Liver (tissue), 10 donors: ENCODE measurements at places on chromosomes 12 and 14. TPM values are rescaled to one million over a fixed set of nuclear protein-coding genes. Genes with fewer than 3 reads are reported as not detected.

The JAG2 gene
- polyA plus RNA-seq: 0.24 TPM

The PTPRQ gene
- 0.02 TPM for polyA plus RNA-seq

The TOMM20L gene
- not detected for polyA plus RNA-seq

The PROX2 gene
- not detected for polyA plus RNA-seq

The CNTN1 gene
- polyA plus RNA-seq: 0.60 TPM

The RFX4 gene
- polyA plus RNA-seq: not detected

DNA sequence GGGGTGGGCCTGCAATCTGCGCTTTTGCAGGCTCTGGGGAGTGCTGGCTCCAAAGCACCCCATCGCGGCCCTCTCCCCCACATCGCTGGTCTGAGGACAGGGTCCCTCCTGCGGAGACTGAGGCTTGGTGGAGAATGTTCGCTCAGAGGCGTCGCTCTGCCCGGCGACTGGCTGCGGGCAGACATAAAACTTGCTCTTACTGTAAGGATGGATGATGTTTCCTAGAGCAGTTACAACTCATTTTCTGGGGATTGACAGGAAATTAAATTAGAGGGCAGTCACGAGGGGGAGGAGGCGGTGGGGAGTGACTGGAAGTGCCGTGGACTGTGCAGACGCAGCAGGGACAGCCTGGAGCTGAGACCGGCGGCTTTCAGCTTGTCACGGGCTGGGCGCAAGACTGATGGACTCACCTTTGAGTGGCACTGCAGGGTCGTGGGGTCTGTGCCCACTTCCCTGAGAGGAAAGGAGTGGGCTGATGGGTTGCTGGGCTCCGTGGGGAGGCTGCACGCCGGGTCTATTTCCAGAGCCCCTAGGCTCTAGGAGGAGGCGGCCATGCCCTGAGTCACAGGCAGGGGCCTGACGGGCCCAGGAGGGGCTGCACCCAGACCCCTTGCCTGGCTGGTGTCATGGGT is 32.8 kb downstream of the NOC4L start:
- H3K4me3 ChIP-seq: no peak overlapping the region
- H3K27me3 ChIP-seq: peaks cover 5% of the 10 kb centered on the region
- DNase-seq: no peak
- no peaks in the 10 kb centered on the region for H3K36me3 ChIP-seq
- H3K27ac ChIP-seq: no peak overlapping the region

DNA sequence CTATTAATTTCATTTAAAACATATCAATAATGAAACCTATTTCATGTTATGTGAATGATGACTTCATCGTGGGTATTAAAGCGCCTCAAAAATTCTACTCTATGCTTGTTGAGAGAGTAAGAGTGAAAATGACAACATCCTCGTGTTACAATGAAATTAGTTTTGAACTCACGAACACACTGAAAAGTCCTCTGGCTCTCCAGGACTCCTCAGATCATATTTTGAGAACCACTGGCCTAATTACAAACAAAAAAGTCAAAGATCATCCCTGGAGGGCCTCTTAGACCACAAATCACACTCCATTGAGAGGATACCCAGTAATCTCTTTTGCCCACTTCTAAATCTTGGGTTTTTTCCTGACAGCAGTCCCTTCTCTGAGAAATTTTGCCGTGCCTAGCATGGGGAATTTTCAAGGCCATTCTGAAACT is 19.1 kb downstream of the DAAM1 start:
- peaks cover 2% of the 10 kb centered on the region for H3K4me1 ChIP-seq
- DNase-seq: no peak
- H3K27me3 ChIP-seq: no peaks in the 10 kb centered on the region
- no peak overlapping the region for H3K27ac ChIP-seq

DNA sequence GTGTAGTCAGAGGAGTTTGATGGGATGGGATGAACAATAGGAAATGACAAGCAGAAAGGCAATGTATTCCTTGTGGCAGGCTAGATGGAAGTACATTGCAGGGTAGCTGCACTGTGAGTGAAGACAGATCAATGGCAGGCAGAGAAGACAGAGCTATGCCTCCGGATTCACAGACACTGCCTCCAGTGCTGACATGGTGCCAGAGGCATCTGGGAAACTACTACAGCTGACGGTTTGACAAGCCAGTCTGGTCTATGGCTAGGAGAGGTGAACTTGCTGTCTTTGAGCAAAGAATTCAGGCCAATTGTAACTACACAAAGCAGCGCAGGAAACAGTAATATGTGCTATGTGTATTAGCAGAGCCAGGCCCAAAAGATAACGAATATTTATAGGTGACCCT is 193.5 kb downstream of the DIO2 start:
- no peaks in the 10 kb centered on the region for H3K36me3 ChIP-seq

GRCh38 chr14:75626396-75626795 is 34.3 kb downstream of the ERG28 start:
- DNase-seq: no peak
- peak overlapping the region; percentile 78 for H3K27ac ChIP-seq
- H3K4me1 ChIP-seq: peaks cover 22% of the 10 kb centered on the region
- H3K27me3 ChIP-seq: no peaks in the 10 kb centered on the region
- H3K36me3 ChIP-seq: no peaks in the 10 kb centered on the region

GRCh38 chr12:112870267-112870980 is 36.3 kb upstream of the OAS1 start:
- no peak overlapping the region for H3K27ac ChIP-seq
- no peaks in the 10 kb centered on the region for H3K4me1 ChIP-seq
- H3K4me3 ChIP-seq: no peak overlapping the region
- H3K27me3 ChIP-seq: no peaks in the 10 kb centered on the region
- no peaks in the 10 kb centered on the region for H3K36me3 ChIP-seq

DNA sequence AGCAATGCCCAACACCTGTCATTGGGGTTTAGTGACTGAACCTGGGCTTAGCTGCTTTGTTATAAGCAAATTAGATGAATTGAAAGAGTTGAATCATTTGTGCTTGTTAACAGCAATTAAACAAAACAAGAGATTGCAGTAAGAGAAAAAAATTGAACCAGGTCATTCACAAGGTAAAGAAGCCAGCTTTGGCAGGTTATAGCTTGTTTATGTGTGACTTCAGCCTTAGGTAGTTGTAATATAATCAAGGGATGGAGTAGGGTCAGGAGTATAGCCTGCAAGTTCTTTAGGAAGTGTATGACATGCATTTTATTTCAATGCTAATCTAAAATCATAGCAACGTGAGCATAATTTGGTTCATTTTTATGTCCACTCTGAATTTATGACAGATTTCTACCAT is 63.4 kb upstream of the PLEKHG3 start:
- H3K27ac ChIP-seq: no peak overlapping the region
- no peak for DNase-seq
- H3K4me1 ChIP-seq: peaks cover 31% of the 10 kb centered on the region
- H3K4me3 ChIP-seq: no peak overlapping the region
- no peaks in the 10 kb centered on the region for H3K27me3 ChIP-seq

- peaks cover 2% of the 10 kb centered on the region for H3K27me3 ChIP-seq
- H3K4me3 ChIP-seq: no peak overlapping the region
- no peak overlapping the region for H3K27ac ChIP-seq
- DNase-seq: no peak
- no peaks in the 10 kb centered on the region for H3K36me3 ChIP-seq
These were observed 64.9 kb upstream of the KCNA5 start for GRCh38 chr12:4978737-4979136.

DNA sequence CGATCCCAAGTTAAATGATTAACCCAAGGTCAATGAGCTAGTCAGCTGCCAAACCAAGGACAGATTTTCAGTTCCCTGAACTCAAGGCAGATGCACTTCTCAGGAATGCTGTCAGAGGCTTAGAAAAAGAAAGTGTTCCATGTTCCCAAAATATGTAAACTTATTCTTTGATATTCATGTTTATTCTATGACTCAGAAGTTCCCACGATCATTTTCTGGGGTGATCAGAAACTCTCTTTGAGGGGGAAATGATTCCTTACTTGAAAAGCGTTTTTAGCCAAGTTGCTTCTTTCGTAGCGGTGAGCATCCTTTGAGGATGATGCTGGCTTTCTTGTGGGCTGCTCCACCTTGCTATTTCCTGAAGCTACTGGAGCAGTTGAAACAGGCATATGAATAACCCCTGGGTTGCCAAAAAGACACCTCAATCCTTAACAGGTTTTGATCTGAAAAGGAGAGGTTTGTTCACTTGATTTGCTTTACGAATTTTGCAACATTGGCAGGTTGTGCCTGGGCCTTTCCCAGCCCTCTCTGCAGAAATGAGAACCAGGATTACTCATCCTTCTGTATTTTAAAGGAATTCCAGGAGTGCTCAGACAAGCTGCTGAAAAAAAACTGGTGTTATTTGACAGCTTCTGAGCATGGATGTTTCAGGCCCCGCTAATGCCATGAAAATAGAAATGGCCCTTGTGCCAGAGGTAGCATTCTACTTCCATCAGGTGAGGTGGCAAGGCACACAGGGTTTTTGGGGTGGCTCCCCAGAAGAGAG is 121.4 kb upstream of the HIF1A start:
- H3K4me3 ChIP-seq: no peak overlapping the region
- no peaks in the 10 kb centered on the region for H3K36me3 ChIP-seq

DNA sequence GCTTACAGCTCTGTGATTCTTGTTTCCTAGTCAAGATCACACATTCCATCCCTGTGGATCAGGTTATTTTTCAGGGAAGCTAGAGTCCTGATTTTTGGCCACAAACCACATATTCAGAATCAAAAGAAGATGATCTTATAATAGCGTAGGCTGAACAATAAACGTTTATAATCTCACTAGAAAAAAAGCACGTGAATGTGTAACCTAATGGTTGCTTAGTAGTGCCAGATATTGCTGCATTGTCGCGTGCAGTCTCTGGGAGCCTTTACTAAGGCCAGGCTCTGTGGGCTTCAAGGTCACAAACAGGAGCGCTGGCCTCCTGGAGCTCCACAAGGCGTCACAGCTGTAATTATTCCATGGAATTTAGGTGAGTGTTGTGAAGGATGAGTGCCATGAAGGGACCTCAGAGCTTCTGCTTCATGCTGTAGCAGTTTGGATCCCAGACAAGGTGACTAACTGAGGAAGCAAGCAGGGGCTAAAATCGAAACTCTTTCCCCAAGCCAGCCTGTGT is 17.4 kb downstream of the CDKN1B start:
- H3K27ac ChIP-seq: no peak overlapping the region
- no peaks in the 10 kb centered on the region for H3K36me3 ChIP-seq
- no peak for DNase-seq
- peaks cover 8% of the 10 kb centered on the region for H3K4me1 ChIP-seq
- no peaks in the 10 kb centered on the region for H3K27me3 ChIP-seq

GRCh38 chr14:77707355-77707723 is 484 bp downstream of the ALKBH1 start:
- H3K36me3 ChIP-seq: peaks cover 10% of the 10 kb centered on the region
- peaks cover 37% of the 10 kb centered on the region for H3K4me1 ChIP-seq
- no peak overlapping the region for H3K27ac ChIP-seq
- peak overlapping the region; percentile 98 for H3K4me3 ChIP-seq
- no peak for DNase-seq

- DNase-seq: no peak
- peaks cover 24% of the 10 kb centered on the region for H3K4me1 ChIP-seq
- no peaks in the 10 kb centered on the region for H3K36me3 ChIP-seq
- H3K27me3 ChIP-seq: no peaks in the 10 kb centered on the region
- H3K4me3 ChIP-seq: no peak overlapping the region
These were observed 29.2 kb upstream of the FOS start for GRCh38 chr14:75249251-75249957.

- H3K4me3 ChIP-seq: no peak overlapping the region
- DNase-seq: no peak
These were observed 10.3 kb downstream of the SLC6A12 start for GRCh38 chr12:203462-204260.

DNA sequence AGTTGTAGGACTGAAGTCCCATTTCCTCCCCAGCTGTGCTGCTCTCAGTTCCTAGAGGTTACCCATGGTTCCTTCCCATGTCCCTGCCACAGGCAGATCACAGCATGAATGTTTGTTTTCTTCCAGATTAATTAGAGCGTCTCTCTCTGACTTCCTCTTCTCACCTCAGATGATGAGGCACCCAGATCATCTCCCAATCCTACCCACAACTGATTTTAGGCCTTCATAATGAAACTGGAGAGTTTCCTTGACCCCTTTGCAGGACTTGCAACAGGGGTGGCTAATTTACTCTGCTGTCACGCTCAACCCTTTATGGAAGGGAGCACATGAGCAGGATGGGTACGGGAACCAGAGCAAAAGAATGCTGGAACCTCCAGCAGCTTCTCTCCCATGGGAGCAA is 32.1 kb upstream of the TXNRD1 start:
- no peaks in the 10 kb centered on the region for H3K36me3 ChIP-seq
- H3K27ac ChIP-seq: no peak overlapping the region
- DNase-seq: no peak
- H3K4me1 ChIP-seq: peaks cover 14% of the 10 kb centered on the region
- H3K27me3 ChIP-seq: no peaks in the 10 kb centered on the region

DNA sequence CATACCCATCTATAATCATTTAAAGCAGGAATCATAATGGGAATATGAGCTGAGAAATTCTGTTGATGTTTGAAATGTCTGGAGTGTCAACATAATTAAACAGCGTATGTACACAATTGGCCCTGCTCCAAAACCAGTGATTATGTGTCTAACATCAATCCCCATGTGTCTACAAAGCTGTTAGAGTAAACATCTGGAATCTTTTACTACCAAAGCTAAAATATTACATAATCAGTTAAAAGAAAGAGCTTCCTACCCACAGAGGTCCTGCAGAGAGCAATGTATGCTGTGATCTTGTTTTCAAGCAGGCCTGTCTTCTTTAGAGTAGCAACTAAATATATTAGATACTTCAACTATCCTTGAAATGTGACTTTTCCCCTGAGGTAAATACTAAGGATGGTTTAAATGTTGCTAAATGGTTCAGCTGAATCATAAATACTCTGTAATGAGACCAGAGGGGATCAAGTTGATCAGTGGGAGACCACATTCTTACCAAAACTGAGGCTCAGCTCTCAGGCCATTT is 74.3 kb downstream of the RASSF8 start:
- no peak overlapping the region for H3K4me3 ChIP-seq
- H3K27ac ChIP-seq: no peak overlapping the region
- peaks cover 3% of the 10 kb centered on the region for H3K4me1 ChIP-seq
- DNase-seq: no peak

DNA sequence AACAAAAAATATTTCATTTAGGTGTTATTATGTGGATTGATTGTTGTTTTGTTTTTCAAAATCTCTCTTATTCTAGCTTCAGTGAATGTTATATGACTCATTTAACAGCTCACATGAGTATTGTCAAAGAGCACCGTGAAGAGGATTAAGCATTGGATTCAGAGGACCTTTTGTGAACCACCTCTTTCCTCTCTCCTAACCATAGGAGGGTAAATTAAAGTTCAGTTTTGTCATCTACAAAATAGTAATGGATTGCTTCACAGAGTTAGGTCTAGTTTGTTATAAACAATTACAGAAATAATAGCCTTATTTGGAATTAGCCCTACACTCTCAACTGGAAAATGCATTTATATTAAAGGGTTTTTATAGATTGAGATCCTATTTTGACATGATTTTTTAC is 962 bp upstream of the KERA start:
- no peaks in the 10 kb centered on the region for H3K4me1 ChIP-seq
- no peak for DNase-seq
- H3K27me3 ChIP-seq: no peaks in the 10 kb centered on the region
- no peak overlapping the region for H3K27ac ChIP-seq
- no peak overlapping the region for H3K4me3 ChIP-seq
- no peaks in the 10 kb centered on the region for H3K36me3 ChIP-seq

DNA sequence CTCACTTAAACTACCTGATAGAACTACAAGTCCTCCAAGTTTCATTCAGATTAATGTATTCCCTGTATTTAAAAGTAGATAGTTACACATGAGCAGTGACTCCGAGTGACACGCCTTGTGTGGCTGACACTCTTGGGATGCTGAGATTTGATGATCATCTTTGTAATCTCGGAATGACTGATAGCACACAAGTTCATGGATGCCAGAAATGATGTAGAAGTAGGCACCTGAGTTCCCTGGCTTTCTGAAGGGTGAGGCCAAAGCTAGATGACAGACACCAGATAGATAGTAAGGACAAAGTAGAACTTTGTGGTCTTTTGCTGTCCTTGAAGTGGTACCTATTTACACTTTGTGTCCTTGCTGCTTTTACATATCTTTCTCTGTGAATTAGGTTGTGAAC is 491.2 kb downstream of the PCNX1 start:
- no peak for DNase-seq
- peaks cover 9% of the 10 kb centered on the region for H3K4me1 ChIP-seq
- H3K27me3 ChIP-seq: no peaks in the 10 kb centered on the region
